ENCODE measurements at places on chromosomes 7 and 10. TPM values are rescaled to one million over a fixed set of nuclear protein-coding genes. Genes with fewer than 3 reads are reported as not detected.
A peak's percentile ranks its signal among the peaks of the same experiment; 100 is the strongest.

LLCFC1 gene
- 0.41 TPM for polyA plus RNA-seq

SUN3 gene
- not detected for polyA plus RNA-seq

ZDHHC4 gene
- polyA plus RNA-seq = 44.2 TPM

AKR1D1 gene
- 0.14 TPM for polyA plus RNA-seq

ETV1 gene
- polyA plus RNA-seq = 12.8 TPM

DNA sequence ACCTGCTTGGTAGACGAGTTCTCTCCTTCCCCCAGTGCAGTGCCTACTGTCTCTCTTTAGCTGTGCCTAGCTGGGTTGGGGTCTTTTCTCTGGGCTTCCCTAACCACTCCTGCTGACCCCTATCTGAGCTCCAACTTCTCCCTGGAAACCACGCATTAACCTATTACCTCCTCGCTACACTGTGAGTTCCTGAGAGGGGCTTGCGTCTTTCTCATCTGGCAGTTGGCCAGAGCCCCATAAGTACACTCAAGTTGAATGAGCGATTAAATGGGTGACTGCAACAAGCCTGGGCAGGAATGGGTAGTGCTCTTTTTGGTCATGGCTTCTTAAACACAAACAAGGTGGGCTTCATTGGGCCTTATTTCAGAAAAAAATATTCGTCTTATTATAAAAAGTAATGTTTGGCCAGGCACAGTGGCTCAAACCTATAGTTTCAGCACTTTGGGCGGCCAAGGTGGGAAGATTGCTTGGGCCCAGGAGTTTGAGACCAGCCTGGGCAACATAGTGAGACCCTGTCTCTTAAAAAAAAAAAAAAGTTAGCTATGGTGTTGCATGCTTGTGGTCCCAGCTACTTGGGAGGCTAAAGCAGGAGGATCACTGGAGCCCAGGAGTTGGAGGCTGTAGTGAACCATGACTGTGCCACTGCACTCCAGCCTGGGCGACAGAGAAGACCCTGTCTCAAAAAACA is 41.4 kb downstream of the SYPL1 start:
- DNase-seq = no peak

- DNase-seq = no peak
These were observed 9.6 kb upstream of the VIPR2 start for GRCh38 chr7:159154243-159154642.

GRCh38 chr7:17434841-17435692 is 136.6 kb downstream of the AHR start:
- no peak for DNase-seq

GRCh38 chr10:70343312-70343711 is 39.1 kb downstream of the LRRC20 start:
- DNase-seq = no peak

DNA sequence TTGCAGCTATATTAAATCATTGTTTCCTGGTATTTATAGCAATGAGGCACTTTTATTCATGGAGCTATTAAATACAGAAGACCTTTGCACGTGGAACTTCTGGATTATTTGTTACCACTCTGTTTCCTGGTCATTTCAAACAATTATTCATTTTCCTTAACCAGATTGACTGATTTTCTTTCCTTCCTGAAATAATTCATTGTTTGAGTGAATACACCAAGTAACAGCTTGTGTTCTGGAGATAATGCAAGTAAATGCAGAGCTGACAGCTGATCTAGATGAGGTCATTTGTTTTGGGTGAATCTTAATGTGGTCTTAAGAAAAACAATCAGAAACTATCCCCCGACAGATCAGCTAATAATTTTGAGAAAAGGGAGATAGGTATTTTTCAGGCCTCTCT is 497.7 kb downstream of the KIF20B start:
- no peak for DNase-seq

DNA sequence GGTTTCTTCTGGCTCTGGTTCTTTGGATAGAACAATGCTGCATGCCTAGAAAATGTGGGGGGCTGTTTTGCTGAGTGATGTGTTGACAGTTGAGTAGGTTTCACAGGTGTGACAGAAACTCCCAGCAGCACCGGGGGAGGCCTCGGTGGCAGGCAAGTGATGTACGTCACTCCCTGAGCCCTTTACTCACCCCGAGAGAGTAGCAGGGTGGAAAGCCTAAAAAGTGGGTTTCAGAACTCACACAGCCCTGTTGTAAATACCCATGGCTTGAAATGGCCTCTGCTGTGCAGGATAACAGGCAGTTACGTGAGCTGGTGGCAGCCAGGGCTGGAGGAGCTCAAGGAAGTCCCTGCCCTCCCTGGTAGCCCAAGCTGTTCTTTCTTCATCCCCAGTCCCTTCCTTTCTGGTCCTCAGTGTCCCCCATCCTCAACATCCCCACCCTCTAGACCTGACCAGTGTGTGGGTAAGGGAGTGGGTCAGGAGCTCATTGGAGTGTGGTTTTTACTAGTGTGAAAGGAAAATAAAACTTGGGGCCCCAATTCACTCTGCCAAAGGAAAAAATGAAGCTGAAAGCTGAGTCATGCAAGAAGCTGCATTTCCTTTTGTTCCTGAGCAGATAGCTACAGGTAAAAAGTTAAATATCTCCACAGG is 258.1 kb downstream of the STK31 start:
- peak; percentile 33 for DNase-seq

DNA sequence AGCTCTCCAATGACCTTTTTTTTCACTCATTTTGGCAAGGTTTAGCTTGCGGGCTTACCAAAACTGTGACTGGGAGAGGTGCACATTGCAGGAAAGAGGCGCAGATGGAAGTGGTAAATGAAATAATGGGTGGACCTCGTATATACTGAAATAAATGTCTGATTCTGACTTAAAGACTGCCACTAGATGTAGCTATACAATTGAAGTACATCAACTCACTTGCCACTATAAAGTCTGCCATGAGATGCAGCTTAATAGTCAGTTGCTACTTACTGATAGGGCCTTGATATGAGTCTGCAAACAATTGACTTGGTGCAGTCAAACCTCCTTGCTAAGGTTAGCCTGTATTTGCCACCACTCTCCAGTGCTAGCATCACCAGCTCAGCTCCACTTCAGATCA is 525.9 kb upstream of the MBL2 start:
- no peak for DNase-seq

- DNase-seq = no peak
These were observed 93.6 kb downstream of the PRLHR start for GRCh38 chr10:118501637-118502440.

DNA sequence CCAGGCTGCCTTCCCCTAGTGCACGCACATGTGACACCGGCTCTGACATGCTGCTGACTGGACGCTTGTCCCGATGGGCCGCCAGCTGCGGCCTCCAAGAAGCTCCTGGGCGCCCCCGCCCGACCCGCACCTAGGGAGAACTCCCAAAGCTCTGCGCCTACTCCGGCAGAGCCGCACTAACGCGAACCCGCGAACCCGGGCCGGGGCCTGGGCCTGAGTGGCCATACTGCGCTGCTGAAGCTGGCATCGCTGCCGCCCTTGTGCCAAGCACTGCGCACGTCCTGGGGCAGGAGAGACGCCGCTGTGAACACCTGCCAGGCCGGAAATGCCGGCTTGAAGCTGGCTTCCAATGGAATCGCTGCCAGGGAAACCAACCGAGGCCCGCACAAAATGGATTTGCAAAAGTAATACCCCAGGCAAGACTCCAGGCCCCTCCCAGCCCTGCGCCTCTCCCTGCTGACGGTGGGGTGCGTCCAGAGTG is 85.1 kb downstream of the WASHC2A start:
- DNase-seq = peak; percentile 0

GRCh38 chr10:26650406-26650805 is 47.1 kb upstream of the PDSS1 start:
- no peak for DNase-seq

DNA sequence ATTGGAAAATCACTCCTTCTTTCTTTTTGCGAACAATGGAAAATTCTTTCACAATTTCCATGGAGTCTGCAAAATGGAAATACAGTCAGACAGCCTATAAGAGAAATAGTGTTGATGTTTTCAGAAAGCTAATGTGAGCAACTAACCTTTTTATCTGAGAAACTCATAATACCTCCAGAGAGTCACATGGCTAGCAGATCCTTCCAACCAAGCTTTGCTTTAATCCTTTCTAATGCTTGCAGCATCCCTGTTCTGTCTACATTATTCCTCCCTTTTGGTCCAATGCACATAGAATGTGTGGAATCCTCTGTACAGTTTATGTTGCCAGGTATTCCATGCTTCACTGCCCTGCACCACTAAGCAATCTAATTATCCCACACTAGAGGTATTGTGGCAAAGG is 717.5 kb upstream of the LRRN3 start:
- DNase-seq = no peak

DNA sequence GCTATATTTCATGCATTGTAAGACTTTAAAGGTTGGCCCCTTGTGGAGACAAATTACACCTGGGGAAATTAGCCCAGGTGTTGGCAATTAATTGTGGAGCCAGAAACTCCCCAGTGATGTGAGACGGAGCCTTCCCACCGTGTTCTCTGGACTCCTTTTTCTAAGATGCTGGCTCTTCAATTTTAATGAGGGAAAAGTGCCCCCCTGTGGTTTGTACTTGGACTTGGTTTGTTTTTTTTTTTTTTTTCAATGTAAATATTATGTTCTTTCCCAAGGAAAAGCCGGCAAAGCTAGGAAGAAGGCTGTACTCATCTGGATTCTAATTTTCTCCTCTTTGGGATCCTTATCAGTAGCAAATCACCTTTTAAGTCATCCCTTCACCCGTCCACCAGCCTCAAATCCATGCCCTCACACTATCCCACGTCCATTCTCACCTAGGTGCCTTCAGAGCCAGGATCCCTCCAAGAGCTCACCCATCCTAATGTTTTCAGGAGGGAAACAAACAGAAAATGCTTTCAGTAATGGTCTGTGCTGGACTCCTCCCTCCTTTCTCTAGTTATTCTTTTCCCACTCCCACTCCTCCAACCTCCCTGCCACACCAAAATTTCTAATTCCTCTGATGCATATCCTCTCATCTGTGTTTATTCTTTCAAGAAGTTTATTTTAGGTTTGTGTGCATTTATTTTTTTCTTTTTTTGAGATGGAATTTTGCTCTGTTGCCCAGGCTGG is 20.4 kb upstream of the ST8SIA6 start:
- no peak for DNase-seq

DNA sequence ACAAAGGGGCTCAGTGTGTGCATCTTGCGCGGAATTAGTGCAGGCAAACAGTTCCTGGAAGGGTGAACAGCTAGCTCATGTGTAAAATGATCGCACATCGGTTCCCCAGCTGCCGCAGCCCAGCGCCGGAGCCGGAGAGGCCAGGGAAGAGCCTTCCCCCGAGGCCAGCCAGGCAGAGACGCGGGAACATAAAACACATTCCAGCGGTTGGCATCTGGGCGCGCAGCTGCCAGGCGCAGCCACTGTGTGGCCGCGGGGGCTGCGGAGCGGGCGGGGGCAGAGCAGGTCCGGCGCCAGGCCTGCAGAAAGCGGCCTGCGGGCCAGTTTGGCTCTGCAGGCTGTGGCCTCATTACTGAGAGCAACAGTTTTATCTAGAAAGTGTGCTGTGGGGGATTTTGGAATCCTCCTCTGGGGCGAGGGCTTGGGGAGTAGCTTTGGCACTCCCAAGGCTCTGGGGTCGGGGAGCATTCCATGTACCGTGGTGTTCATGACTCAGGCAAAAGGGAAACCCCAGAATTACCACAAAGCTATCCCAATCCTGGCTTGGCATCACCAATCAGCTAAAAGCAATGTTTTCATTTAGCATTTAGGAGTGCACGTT is 74.3 kb downstream of the SAMD9 start:
- DNase-seq = peak; percentile 90

Data from muscle of back (tissue), 13 donors.